ENCODE measurements at places on chromosomes 4 and X.

GRCh38 chr4:83125738-83126141, 11.2 kb upstream of the PLAC8 start:
- no peak for DNase-seq

DNA sequence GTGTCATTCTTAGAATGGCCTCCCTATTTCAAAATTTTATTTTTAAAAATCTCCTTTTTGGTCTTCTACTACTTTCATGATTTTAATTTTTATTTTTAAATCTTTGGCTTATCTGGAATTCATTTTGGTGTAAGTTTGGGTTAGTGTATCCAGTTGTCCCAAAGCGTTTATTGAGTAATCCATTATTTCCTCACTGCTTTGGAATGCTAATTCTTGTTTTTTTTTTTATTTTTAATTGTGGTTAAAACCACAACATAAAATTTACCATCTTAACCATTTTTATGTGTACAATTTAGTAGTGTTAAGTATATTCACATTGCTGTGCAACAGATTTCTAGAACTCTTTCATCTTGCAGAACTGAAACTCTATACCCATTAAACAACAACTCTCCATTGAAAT, 8.7 kb downstream of the CITED1 start:
- DNase-seq: no peak

DNA sequence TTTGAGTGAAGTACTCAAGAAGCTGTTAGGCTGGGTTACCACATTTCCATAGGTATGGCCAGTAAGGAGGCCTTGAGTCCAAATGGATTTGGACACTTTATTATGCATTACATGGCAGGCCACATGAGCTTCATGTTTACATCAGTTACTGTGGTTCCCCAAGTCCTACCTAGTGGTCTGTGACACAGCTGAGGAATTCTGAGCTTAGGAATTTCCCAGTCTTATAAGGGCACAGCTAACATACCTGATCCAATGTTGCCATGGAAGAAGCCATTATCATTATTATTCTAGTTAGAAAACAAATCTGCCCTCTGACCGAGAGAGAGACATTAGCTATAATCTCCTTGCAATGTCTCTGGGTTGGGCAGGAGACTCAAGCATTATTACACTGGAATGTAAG, 174.4 kb upstream of the NUDT10 start:
- no peak for DNase-seq

DNA sequence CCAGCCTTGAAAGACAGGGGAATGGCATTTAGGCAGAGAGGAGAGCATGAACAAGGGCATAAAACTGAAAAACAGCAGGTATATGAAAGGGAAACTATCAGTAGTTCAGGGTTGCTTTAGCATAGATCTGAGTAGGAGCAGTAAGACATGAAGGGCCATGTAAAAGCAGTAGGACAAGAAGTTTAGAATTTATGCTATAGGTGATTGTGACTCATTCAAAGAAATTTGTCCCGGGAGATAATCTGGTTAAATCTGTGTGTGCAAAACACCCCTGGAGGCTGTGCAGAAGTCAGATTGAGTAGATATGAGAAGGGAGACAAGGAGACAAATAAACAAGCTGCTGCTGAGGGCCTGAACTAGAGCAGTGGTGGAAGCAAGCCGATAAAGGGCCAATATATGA, 109.1 kb upstream of the BMP3 start:
- no peak for DNase-seq

GRCh38 chr4:102759831-102760644, 730 bp downstream of the MANBA start:
- peak; percentile 87 for DNase-seq

GRCh38 chr4:111666826-111667360, 478.4 kb upstream of the FAM241A start:
- no peak for DNase-seq

- DNase-seq: no peak
Observed at GRCh38 chrX:1378306-1378759, 13.6 kb downstream of the SLC25A6 start.

DNA sequence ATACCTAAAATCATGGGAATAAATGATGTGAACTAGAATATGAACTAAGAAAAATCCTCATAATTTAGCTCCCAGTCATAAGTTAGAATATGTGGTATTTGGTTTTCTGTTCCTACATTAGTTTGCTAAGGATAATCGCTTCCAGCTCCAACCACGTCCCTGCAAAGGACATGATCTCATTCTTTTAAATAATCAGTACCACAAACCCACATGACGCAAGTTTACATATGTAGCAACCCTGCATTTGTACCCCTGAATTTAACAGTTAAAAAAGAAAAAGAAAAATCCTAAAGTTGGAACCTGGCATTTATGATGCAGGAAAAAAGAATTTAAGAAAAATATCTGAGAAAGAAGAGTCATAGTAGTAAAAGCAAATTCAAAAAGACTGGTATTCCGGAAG, 13.3 kb downstream of the UBA6 start:
- no peak for DNase-seq

GRCh38 chr4:16140231-16140878, 56.5 kb upstream of the PROM1 start:
- no peak for DNase-seq

DNA sequence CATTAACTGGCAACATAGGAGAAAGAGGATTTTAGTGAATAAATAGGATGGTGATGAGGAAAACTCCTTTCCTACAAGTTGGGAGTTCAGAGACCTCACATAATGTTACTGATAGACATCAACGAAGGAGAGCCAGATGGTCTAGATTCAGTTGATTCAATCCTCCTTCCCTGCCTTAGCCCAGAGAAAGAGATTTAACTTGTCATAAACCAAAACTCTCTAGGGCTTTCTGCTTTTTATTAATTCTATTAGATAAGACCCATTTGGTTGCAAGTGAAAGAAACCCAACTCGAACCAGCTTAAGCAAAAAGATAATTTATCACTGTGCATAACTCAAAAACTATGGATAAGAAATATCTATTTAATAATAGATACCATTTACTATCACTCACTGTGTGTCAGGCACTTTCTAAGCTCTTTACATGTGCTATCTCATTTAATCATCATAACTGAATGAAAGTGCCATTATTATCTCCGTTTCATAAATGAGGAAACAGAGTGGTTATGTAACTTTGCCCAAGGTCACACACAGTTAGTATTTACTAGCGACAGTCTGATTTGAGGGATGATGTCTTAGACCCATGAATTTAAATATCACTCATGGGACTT, 4.3 kb upstream of the UNC5C start:
- DNase-seq: no peak

DNA sequence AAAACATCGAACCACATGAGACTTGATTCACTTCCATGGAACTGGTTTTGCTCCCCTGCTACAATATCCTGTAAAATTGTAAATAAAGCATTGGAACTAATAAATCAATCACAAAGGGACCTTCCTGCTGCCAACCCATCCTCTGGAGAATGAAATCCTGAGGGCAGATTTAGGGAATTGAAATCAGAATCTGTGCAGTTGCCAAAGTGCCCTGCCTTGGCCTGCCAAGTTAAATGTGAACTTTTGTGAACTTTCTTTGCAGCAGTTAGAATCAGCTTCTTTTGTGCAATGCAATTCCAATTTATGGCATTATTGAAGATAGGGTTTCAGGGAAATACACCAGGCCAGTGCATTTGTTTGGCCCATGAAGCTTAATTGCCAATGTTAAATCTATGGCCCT, 263.1 kb downstream of the PTTG2 start:
- no peak for DNase-seq

DNA sequence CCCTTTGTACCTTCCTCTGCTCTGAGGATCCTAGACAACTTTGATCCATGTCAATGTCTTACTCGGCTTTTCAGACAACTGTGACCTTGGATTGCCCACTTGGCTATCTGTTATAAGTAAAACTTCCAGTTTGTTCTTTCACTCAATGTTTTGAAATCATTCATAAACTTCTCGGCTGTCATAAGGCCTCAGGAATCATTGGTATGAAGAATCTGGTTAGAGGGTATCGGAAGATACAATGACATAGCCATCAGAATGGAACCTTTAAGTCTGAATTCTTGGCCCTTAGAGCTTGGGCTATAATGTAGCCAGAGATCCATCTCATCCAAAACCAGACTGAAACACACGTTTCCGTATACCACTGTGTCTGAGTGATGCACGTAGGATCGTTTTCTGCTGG, 59.0 kb upstream of the WDR1 start:
- no peak for DNase-seq

GRCh38 chr4:150072906-150073714, 5.1 kb upstream of the DCLK2 start:
- no peak for DNase-seq

DNA sequence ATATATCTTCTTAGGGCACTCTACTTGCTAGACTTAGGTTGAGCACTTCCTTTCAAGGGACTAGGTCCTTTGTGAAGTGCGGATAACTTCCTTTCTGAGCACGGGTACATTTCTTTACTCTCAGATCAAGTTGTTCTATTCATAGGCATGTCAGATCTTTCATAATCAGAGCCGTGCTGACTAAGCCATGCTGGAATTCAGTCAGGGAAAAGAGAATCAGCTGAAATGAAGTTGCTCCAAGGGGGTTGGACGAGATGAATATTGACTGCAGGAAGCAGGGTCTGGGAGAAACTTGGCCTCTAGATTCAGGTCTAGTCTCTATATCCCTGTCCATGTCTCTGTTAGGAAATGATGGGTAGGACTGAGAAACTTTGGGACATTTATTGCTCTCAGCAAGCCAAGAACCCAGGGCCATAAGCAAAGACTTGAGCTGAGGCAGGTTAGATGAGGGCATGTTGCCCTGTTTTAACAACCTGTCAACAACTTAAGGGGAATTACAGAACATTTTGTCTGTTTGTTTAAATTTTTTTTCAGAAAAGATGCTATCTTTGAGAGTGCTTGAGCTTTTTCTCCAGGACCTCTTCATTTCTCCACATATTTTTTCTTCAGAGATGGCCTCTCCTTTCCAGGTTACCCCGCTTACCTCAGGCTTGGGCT, 28.3 kb downstream of the AREG start:
- DNase-seq: no peak

DNA sequence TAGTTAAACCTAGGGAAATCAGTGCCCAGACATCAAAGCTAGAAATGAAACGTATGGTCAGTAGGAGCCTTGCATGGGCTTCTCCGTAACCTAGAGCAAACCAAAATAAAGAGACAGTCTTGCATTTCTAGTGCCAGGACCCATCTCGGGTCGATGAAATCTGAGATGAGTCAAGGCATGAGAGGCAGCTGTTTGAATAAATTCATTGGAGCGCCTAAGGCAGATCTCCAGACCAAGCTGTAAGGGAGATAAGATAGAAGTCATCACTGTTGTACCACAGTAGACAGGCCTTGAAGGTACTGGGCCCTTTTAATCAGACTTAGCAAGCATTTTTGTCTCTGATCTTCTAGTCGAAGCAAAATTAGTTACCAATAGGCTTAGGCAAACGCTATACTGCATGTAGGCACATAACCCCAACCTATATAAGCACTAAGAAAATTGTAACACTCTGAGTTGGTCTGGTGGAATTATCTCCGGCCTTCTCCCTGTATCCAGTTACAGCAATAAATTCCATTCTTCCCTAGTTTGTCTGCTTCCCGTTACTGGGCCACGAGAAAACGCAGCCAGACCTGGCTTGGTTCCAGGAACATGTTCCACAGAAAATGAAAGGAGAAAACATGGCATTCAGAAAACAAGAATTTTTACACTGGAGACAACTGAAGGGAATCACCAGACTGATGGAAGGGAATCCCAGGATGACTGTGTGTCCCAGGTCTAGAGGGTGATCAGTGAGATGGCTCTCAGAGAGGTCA, 21.1 kb upstream of the PAPSS1 start:
- no peak for DNase-seq

GRCh38 chr4:156128616-156129015, 174.9 kb upstream of the CTSO start:
- DNase-seq: no peak

GRCh38 chrX:106243376-106243775, 75.3 kb downstream of the PWWP3B start:
- DNase-seq: no peak

DNA sequence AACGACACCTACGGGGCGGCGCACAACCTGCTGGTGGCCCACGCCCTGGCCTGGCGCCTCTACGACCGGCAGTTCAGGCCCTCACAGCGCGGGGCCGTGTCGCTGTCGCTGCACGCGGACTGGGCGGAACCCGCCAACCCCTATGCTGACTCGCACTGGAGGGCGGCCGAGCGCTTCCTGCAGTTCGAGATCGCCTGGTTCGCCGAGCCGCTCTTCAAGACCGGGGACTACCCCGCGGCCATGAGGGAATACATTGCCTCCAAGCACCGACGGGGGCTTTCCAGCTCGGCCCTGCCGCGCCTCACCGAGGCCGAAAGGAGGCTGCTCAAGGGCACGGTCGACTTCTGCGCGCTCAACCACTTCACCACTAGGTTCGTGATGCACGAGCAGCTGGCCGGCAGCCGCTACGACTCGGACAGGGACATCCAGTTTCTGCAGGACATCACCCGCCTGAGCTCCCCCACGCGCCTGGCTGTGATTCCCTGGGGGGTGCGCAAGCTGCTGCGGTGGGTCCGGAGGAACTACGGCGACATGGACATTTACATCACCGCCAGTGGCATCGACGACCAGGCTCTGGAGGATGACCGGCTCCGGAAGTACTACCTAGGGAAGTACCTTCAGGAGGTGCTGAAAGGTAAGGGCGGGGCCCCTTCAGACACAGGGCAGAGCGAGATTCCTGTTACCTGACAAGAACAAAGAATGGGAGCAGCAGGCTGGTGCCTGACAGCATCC, 11.7 kb downstream of the RPL9 start:
- peak; percentile 86 for DNase-seq

GRCh38 chrX:50680990-50681389, 133.0 kb downstream of the SHROOM4 start:
- DNase-seq: no peak

- DNase-seq: no peak
Observed at GRCh38 chr4:7394681-7395451, 39.9 kb downstream of the PSAPL1 start.

GRCh38 chr4:133483600-133484246, 334.6 kb downstream of the PCDH10 start:
- no peak for DNase-seq

DNA sequence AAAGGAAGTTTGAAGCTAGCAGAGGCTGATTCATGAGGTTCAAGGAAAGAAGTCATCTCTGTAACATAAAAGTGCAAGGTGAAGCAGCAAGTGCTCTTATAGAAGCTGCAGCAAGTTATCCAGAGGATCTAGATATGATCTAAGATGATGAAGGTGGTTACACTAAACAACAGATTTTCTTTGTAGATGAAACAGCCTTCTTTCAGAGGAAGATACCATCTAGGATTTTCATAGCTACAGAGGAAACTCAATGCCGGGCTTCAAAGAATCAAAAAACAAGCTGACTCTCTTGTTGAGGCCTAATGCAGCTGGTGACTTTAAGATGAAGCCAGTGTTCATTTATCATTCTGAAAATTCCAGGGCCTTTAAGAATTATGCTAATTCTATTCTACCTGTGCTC, 28.8 kb downstream of the NR0B1 start:
- DNase-seq: no peak

- DNase-seq: no peak
Observed at GRCh38 chr4:54908763-54909162, 216.6 kb downstream of the KDR start.

- no peak for DNase-seq
Observed at GRCh38 chr4:139808808-139809756, 143.5 kb downstream of the MGST2 start.

All from stimulated activated naive B cell treated with anti-CD40 and anti-IgM and Interleukin-4, amounts not matched to agents 10 μg/mL and 1 μg/mL and 100 μg/mL, for 72 hours (primary cell).